Fibroblast of villous mesenchyme (primary cell): ENCODE measurements at places on chromosomes 7 and 10. TPM values are rescaled to one million over a fixed set of nuclear protein-coding genes. Genes with fewer than 3 reads are reported as not detected.

Gene SPDYE2
- not detected in 2 replicates for total RNA-seq

Gene KLF14
- total RNA-seq: under 0.01 TPM in 2 replicates

Gene TRIM74
- total RNA-seq: not detected in 2 replicates

Gene NET1
- 17.7 and 23.3 TPM in 2 replicates for total RNA-seq

Gene HHEX
- total RNA-seq: 0.43 and 1.3 TPM in 2 replicates

GRCh38 chr7:95190515-95190914, 133.8 kb downstream of the PON1 start:
- DNase-seq: peak; percentile 2

GRCh38 chr7:121603886-121604285, 207.8 kb upstream of the FAM3C start:
- DNase-seq: no peak

DNA sequence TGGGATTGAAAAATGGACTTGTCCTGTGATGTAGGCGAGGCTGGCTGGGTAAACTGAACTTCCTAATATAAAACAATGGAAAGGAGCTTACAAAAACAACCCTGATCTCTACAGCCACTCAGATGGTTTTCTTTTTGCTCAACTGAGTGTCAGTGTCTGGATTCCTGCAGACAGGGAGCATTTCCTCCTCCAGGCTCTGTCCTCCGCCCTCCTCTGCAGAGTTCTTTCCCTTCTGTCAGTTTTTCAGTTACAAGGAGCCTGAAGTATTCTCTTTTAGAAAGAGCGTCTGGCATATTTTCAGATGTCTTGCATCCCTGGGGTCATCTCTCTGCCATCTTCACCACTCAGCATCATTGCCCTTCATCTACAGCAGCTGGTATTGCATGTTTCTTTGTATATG, 50.0 kb upstream of the PITRM1 start:
- DNase-seq: no peak

- no peak for DNase-seq
Measured at GRCh38 chr10:898141-898540, 33.4 kb downstream of the LARP4B start.
